ENCODE measurements at places on chromosomes 12 and 14.
A peak's percentile ranks its signal among the peaks of the same experiment; 100 is the strongest.

DNA sequence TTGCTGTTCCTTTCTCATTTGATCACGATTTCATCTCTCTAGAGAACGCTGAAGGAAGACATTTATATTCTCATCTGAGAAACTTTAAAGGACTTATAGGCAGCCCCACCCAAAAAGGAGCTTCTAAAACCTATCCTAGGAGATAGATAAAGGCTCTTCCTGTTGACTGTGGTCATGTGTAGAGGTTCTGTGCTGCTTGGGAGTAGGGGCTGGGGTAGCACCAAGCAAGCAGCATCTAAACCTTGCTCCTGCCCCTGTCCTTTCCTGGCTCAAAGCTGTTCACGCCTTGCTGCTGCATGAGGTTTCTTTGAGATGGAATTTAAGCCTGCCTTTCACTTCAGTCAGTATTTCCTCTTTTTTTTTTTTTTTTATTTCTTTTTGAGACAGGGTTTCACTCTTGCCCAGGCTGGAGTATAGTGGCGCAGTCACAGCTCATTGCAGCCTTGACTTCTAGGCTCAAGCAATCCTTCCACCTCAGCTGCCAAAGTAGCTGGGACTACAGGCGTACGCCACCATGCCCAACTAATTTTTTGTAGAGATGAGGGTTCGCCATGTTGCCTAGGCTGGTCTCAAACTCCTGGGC, 41.4 kb downstream of the RAB35 start:
- DNase-seq: no peak

GRCh38 chr14:99459481-99460100, 21.1 kb downstream of the SETD3 start:
- DNase-seq: no peak

DNA sequence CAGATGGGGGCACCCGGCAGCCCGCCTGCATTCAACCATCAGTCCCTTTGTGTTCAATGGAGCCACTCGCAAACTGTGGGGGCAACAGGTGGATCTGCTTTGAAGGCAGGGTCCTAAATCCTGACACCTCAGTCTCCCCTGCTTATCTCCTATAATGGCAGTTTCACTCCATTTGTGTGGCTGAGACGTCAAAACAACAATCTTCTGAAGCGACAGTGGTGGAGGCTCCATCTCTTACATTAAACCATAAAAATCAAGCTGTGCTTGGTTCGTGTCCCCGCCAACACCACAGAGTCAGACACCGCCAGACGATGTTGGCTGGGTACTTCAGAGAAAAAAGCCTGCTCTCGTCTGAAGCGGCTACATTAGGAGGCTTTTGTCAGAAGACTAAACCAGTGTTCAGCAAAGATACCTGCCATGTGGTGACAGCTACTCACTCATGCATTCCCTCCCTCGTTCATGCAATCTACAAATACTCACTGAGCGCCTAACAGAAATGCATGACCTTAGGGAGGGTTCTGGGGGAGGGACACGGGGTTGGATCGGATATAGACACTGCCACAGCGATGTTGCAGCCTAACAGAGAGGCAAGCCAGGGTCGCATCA, 253.9 kb downstream of the FOXN3 start:
- DNase-seq: no peak

- no peak for DNase-seq
These were observed 147.4 kb downstream of the EFCAB11 start for GRCh38 chr14:89807151-89807550.

- DNase-seq: peak; percentile 52
These were observed 31.1 kb downstream of the APPL2 start for GRCh38 chr12:105204916-105205315.

DNA sequence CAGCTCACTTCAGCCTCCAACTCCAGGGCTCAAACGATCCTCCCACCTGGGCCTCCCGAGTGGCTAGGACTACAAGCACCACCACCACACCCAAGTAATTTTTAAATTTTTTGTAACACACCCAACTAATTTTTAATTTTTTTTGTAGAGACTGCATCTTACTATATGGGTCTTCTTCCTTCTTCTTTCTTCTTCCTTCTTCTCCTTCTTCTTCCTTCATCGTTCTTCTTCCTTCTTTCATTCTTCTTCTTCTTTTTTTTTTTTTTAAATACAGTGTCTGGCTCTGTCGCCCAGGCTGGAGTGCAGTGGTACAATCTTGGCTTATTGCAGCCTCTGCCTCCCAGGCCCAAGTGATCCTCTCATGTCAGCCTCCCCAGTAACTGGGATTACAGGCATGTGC, 965 bp upstream of the CREBL2 start:
- DNase-seq: no peak

- DNase-seq: peak; percentile 54
These were observed 389.4 kb downstream of the ZFP36L1 start for GRCh38 chr14:68403191-68404145.

DNA sequence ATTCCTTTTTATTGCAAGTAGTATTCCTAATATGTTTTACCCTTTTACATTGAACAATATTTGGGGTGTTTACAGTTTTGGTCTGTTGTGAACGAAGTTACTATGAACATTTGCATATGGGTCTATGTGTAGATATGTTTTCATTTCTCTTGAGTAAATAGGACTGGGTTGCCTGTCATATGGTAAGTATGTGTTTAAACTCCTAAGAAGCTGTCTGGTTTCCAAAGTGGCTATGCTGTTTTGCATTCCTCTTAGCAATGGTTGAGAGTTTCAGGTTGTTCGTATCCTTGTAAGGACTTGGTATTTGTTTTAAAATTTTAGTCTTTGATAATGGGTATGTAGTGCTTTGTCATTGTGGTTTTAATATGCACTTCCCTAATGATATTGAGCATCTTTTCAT, 6.3 kb downstream of the METAP2 start:
- DNase-seq: no peak

DNA sequence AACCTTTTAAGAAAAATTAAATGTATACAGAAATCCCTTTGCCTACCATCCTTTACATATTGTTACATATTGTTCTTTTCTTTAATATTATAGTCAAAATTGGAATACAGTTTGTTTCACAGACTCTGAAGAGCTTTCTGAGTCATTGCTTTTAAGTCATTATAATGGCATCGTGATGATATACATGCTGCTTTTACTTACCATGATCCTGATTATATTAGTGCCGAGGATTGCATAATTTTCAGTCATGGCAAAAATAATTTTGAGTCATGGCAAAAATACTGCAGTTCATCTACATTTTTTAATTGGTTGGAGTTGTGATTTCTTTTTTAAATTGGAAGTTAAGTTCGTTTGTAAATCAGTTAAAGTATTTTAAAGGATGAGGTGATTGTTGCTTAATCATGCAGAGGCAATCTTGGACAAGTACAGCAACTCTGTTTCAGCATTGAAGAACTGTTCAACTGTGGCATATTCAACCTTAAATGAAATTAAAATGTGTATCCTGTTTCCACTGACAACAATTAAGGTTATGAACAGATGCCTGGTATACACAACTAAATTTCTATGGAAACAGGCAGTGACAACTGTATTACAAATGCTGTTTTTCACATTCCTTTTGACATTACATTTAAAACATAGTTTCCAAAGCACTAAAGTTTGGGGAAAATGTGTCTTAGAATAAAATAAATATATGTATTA, 142.3 kb downstream of the PCNX1 start:
- DNase-seq: no peak

DNA sequence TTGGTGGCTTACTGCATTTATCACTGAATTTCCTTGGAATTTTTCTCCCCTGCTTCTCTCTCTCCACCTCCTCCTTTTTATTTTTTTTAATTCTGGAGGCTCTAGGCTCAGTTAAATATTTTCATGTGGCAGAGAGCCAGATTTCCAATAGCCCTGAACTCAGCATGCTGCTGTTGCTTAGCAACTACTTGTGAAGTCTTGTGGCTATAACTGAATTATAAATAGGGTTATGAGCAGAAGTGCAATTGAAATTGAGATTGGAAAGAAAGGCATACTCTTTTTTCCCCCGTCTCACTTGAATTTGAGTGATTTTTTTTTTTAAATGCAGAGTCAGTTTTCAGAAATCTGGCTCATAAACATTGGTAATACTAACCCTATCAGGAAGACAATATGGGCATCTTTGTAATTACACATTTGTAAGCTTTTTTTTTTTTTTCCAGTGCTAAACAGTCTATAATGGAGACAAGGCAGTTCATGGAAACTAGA, 38.3 kb downstream of the ATF7IP start:
- peak; percentile 93 for DNase-seq

- no peak for DNase-seq
These were observed 82.6 kb downstream of the EML1 start for GRCh38 chr14:99875836-99876235.

- DNase-seq: no peak
These were observed 5.4 kb downstream of the SDR39U1 start for GRCh38 chr14:24437020-24437735.

Measured in renal cortical epithelial cell (primary cell).